ENCODE measurements at places on chromosomes 7 and 10.

DNA sequence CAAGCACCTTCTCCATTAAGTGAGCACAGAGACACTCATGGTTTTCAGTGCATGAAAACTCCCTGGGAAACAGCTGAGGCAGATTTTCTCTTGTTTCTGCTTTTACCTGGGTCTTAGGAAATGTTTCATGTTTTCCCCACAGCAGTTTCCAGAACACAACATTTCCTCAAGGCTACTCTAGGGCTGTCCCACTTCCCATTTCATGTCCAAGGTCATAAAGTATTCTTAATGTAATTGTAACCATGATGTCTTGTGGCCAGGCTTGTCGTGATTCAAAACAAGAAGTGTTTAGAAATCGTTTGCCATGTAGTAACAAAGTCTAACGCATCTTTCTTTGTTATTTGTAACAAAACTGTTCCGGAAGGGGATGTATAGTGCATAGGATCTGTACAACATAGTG lies 83.8 kb upstream of the NRP1 start:
- DNase-seq, result no peak

GRCh38 chr10:101130984-101131961 lies at the start of gene TLX1:
TSS of gene TLX1 (plus strand) at chr10:101131300. CDS start at chr10:101131542, 242 bp downstream.
- DNase-seq, result peak; percentile 25

GRCh38 chr10:633279-634245 lies 55.9 kb downstream of the DIP2C start:
- no peak for DNase-seq

- no peak for DNase-seq
Measured at GRCh38 chr7:92304406-92304893, 58.7 kb downstream of the ANKIB1 start.

- DNase-seq, result no peak
Measured at GRCh38 chr10:13272164-13272571, 27.7 kb downstream of the PHYH start.

DNA sequence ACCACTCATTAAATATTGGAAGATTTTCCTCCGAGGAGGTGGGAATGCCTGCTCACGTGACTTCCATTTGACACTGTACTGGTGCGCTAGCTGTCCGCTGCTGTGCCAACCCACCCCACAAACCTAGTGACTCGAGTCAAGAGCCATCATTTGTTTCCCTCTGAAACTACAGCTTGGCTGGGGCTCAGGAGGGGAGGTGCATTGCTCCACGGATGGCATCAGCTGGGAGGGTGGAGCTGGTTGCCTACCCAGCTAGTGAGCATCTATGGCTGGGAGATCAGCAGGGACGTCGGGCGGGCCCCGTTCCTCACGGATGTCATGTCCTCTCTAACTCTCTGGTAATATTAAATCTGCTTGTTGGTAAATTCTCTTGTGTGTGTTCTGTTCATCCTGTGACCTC lies 9.5 kb upstream of the FOXL3 start:
- no peak for DNase-seq

- DNase-seq, result no peak
Measured at GRCh38 chr7:2096692-2097387, 135.9 kb downstream of the MAD1L1 start.

DNA sequence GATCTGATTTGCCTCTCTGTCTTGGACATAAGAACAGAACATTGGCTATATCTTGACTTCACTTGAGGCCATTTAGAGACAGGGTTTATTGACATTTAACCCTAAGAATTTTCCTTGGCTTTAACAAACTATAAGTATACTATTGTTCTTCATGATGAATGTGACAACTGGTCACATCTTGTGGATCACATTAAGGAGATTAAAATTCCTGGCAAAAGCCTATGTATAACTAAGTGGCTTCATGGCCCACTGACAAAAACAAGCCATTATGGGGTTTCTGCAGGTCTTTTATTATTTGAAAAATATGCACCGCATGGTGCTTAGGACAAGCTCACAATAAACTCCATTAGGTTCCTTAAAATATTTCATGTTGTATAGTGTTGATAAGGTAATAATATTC lies 54.8 kb downstream of the THNSL1 start:
- DNase-seq, result no peak

GRCh38 chr10:5040781-5041470 lies 37.3 kb upstream of the AKR1C2 start:
- no peak for DNase-seq

DNA sequence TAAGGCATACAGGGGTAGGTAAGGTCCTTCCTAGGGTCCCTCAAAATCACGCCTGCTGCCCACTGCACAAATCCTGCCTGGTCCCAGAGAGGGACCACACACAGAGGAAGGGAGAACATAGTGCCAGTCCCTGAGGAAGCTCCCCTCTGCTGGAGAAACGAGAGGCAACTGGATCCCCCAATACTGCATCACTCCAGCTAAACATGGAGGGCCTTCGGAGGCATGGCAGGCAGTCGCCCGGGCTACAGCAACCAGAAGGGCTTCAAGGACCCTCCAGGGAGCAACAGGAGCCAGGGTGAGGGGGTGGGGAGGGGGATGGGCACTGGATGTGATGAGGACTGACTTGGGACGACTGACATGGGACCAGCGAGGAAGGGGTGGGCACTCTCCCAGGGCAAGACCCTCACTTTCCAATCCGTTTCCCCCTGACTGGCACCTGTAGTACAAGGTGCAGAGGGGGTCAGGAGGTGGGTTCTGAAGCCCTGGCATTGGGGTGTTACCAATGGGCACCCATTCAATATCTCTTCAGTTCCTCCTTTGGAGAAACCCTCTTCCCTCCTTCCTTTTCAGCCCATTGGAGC lies 21.7 kb downstream of the DDIT4 start:
- DNase-seq, result no peak

- DNase-seq, result no peak
Measured at GRCh38 chr10:97843281-97843671, 6.4 kb upstream of the GOLGA7B start.

DNA sequence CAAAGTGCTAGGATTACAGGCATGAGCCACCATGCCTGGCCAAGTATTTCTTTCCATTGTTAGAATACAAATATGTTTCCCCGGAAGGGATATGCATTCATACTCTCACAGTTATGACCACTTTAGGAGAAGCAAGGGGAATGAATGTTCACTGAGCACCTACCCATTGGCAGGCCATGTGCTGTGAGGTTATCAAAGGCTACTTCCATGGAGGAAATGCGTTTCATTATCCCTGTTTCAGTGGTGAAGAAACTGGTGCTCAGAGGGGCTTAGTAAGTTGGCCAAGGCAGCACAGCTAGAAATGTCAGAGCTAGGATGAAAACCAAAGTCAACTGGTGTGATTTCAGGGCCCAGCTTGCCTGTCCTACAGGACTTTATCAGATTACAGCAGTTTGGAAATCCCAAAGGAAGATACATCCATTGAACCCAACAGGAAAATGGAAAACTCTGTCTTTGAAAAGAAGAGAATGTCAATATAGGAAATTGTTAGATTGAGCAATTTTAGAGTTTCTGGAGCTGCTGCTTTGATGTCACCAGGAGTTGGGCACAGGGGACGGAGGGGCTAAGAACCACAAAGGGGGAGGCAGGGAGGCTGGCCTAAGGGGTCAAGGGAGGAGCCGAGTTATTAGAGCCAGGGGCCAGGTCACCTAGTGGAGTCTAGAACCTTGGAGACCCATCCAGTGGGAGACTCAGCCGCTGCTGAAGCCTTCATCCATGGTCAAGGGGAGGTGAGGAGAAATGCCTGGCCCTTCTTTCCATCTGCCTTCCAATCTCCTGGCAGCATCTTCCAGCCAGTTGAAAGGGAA lies 319.8 kb downstream of the FRMD4A start:
- DNase-seq, result no peak

DNA sequence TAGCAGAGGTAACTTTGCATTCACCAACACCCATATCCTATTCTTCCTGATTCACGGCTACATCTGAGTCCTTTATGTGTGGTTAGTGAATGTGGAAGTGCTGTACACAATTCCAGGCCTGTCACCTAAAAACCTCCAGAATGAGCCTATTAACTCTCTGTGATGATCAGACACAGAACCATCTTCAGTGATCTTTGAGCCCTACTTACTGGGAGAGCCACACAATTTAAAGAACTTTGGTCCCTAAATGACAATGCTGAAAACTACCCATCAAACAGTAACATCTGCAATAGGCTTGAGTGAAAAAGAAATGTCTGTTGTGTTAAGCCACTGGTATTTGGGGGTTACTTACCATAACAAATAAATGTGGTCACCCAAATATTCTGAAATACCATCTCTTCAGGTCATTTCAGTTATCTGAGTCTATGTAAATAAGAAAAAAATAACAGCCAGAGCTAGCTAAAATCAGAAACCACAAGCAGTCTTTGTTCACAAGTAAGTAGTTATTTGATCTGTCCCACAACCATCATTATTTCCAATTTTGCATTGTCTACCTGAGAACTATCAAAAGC lies 145.7 kb downstream of the HGF start:
- DNase-seq, result no peak

DNA sequence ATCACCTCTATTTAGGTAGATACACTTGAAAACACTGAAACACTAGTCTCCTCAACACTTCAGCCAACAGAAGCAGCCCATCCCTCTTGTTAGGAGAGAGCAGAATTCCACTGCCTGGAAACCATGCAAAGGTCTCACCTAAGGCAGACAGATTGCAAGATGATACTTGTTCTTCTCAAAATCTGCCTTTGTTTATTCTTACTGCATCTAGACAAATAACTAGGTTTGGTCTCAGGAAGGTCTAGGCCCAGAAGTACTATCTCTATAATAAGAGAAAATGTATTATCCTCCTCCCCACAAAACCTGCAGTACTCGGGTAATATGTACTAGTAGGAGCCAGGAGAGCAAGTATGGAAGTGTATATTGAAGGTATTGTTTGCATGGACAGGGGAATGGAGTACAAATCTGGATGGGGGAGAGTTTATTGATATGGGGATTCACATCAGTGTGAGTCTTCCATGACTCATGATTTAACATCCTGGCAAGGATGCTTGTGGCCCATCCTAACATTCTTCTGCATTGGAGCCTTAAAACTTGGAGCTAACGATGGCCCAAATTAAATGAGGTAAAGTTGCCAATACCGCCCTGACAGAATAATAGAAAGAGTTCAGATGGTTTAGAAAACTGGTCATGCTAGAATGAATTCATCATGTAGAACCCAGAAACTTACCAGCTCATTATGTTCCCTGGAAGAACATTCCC lies 109.2 kb downstream of the EPC1 start:
- DNase-seq, result no peak

DNA sequence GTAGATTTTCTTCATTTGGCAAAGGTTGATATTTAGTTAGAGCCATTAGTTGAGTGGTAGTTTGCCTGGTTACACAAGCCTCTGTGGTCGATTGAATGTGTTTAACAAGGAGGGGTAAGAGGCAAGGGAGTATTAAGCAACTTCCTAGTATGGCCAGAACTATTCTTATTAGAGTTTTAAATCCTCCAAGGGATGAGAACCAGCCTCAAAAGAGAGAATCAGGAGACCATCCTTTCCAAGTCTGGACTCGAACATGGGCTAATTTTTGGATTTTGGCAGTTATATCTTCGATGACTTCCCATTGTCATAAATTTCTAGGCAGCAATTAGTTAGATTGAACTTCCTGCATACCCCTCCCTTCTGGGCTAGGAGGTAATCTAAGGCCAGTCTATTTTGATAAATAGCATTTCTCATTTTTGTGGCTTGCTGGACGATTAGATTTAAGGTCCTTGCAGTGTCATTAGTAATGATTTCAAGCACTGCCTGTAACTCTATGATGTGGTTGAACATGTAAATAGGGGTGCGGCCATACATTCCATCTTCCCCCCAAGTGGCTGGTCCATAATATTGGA lies 219.5 kb upstream of the KCND2 start:
- DNase-seq, result no peak

- DNase-seq, result no peak
Measured at GRCh38 chr7:83648464-83649241, at the start of gene SEMA3E. TSS of gene SEMA3E (minus strand) at chr7:83649139.

DNA sequence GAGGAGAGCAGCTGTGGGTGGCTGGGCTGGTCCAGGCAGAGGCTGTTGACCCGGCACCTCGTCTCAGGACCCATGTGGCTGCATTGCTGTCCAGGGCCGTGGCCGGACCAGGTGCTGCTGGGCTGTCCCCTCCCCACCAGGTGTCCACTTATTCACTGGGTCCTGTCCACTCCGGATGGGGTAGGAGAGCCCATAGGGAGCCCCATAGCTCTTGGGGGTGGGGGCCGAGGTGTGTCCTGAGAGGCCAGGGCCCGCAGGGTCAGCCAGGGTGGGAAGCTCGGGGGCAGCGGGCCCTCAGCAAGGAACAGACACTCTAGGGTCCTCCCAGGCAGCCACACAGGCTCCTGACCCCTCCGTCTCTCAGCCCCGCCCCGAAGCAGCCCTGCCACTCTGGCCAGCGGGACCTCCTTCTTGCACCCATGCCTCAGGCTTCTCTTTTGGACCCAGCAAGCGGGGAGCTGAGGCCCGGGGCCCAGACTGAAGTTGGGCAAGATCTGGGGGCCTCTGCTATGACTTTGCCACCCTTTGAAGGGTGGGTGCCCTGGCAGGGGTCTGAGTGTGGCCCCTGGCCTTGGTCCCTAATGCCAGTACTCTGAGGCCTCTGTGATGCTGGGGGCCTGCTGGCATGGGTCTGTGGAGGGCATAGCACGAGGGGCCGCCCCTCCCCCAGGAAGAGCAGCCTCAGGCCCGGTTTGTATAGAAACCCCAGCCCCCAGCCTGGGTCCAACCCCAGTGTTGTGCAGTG lies 86.4 kb downstream of the NKX6-2 start:
- DNase-seq, result no peak

- no peak for DNase-seq
Measured at GRCh38 chr10:125084191-125084613, 76.2 kb downstream of the CTBP2 start.

DNA sequence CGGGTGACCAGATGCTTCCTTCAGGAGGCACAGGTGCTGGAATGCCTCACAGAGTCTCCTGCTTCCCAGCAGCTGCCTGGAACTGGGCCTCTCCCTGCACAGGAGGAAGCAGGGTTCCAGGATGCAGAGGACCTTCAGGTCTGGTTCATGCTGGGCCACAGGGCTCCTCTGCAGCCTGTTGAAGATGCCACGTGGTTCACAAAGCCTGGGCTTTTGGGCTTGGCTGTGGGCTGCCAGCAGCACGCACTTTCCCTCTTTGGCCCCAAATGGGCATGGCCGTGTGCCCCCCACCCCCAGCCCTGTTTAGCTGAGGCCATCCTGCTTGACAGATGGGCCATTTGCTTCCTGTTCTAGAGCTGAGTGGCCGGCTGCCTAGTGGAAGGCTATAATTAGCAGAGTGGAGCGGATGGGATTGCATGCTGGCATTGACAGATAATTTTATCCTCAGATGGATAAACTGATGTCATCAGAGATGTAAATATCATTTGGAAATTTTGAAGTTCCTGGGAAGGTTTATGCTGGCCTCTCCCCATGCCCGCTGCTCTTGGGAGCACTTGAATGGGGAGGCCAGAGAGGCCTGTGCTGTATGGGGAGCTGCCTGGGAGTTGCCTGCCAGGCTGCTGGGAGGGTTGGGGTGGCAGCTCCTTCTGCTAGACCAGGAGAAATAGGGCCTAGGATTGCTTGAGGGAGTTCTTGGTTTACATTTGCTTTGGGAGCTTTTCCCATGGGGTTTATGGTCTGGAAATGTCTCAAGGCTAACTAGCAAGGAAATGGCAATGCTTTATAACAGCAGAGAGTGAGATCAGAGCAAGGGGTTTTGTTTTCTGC lies 28.2 kb downstream of the TSPAN15 start:
- no peak for DNase-seq

- DNase-seq, result no peak
Measured at GRCh38 chr7:158506626-158507025, 81.0 kb downstream of the PTPRN2 start.

Data from CD4-positive, alpha-beta T cell treated with Interleukin-6 for 4 hours (primary cell).